ENCODE measurements at places on chromosomes 16 and 17.

DNA sequence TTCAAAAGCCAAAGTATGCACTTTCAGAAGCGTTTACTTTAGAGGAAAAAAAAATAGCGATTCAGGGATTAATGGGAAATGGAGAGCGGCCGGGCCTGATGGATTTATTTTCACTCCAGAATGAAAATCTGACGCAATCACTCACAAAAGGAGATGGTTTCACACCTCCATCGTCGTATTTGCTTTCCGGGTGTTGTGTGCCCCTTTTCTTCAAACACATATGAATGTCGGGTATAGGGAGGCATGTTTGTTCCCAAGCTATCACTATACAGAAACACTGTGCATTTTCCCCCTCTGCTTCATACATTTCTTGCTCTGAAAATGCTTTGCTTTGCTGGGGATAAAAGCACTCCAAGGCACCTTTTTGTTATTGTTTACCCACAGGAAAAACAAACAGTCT is 562.2 kb upstream of the ZFHX3 start:
- DNase-seq: no peak

GRCh38 chr16:56764835-56765234 is 34.9 kb downstream of the NUP93 start:
- DNase-seq: no peak

- no peak for DNase-seq
These were observed 480.6 kb downstream of the TMEM114 start for GRCh38 chr16:8109510-8110369.

GRCh38 chr17:55161935-55162555 is 102.7 kb upstream of the HLF start:
- peak; percentile 89 for DNase-seq

GRCh38 chr17:44779211-44780025 is 20.6 kb downstream of the ADAM11 start:
- peak; percentile 80 for DNase-seq

DNA sequence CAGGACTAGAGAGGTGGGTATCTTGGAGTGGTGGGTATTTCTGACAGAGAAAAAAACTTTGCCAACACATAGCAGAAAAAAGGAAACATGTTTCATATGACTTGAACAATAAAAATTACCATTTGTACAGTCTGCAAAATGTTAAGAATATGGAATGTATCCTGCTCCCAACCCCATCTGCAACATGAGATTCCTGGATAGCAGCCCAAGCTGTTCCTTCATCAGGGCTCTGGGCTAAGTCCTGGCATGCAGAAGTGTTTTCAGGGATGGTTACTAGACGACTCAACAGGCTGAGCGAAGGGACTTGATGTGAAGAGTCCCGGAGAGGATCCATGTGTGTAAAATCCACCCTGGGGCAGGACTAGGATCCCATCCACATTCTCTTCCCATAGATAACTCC is 121.0 kb upstream of the IRX3 start:
- peak; percentile 85 for DNase-seq

DNA sequence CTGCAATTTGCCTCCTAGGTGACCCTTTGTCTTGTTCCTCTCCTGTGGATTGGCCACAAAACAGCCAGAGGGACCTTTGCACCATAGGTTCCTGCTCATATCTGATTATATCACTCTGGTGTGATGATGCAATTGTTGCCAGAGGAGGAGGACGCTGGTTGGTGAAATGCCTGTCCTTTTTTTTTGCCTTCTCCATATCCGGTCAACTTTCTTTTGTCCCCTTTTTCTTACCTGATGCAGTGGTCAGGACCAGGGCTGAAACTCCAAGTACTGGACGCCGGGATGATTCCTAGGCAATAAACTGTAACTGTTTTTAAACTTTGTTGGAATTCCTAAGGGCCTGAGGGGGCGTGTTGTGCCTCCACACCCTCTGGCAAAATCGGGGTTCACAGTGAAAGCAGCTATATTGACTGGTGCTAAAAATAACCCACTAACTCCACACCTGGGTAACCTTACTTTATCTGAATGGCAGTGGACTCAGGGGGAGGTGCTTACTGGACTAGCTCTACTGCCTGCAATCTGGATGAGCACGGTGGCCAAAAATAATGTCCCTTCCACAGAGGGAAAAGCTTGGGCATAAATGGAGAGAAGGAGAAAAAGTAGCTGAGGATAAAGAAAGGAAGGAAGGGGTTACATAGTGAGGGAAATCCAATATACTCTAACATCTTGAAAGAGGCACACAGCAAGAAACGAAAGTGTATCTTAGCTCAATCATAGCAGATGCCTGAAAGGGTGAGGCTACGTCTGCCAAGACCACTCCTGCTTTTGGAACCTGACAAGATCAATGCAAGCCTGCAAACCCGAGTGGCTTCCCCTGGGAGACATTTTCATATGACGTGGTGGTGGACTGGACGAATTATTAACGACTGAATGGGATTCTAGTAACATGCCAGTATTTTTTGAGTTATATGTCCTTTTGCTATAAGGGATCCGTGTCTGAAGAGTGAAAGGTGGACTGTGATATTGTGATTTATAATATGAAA is 28.4 kb upstream of the ZNF423 start:
- DNase-seq: no peak

DNA sequence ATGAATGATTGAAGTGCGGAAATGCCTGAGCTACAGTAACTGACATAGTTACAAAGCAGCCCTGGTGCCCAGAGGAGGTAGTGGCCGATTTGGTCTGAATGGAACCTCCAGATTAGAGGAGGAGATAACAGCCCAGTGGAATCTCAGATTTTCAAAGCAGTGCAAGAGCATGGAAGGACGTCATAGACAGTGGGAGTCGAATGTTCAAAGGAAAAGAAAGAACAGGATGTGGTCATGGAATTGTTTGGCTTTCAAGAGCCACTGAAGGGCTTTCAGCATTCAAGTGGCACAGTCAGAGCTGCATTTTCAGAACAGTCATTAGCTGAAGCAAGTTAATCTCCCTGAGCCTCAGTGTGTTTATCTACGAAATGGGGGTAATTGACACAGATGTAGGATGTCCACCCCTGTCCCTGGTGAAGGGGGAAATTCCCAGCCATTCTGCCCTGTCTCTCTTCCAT is 104.6 kb upstream of the CACNG3 start:
- no peak for DNase-seq

DNA sequence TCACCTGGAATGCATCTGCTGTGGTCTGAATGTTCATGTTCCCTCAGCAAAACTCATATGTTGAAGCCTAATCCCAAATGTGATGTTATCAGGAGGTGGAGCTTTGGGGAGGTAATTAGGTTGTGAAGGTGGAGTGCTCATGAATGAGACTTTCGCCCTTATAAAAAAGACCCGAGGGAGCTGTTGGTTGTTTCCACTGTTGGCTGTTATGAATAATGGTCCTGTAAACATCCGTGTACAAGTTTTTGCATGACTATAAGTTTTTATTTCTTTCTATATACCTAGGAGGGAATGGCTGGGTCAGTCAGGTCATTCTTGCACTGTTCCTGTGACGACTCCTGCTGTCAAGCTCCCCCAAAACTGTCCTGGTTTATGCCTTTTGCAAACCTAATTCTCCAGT is 9.6 kb upstream of the CHP2 start:
- DNase-seq: no peak

GRCh38 chr16:67216612-67217490 is 10.1 kb upstream of the TMEM208 start:
- DNase-seq: no peak

DNA sequence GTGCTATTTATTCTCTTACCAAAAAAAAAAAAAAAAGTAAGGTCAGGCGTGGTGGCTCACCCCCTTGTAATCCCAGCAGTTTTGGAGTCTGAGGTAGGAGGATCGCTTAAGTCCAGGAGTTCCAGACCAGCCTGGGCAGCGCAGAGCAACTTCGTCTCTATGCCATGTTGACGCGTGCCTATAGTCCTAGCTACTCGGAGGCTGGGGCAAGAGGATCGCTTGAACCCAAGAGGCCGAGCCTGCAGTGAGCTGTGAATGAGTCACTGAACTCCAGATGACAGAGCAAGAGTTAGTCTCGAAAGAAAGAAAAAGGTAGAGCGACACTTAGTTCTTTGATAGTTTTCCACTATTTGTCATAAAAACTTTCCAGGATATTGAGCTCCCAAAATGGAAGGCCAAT is 1.4 kb upstream of the TENT4B start:
- no peak for DNase-seq

- DNase-seq: no peak
These were observed 43.7 kb downstream of the ABCC1 start for GRCh38 chr16:15993128-15993527.

- no peak for DNase-seq
These were observed 225.7 kb downstream of the XYLT1 start for GRCh38 chr16:17244872-17245551.

- peak; percentile 2 for DNase-seq
These were observed 227.6 kb upstream of the ASIC2 start for GRCh38 chr17:33520426-33521330.

GRCh38 chr17:31841850-31842194 is 17.2 kb downstream of the COPRS start:
- no peak for DNase-seq

DNA sequence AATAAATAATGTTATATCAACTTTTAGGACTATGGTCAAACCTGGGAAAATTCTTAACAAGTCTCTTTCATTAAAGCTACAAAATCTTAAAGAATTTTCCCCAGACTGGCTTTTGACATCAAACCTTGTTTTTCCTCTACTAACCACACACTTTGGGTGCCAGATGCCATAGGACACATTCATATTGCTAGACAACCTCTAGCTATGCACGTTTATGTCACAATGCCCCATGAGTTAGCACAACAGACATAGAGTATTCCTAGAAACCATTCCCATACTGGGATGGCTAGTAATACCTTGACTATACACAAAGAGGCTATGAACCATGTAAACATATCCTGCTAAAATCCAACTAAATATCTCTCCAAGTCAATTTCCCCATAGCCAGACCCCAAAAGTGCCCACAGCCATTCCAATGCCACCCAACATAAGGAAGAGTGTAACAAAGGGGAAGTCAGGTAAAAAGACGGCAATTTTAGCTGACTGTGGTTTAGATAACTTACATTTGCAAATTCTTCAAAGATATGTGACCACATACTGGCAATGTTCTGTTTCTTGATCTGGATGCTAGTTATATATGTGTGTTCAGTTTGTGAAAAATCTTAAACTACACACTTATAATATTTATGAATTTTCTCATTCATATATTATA is 23.4 kb downstream of the SMURF2 start:
- DNase-seq: peak; percentile 41

- DNase-seq: no peak
These were observed 24.3 kb downstream of the WSB1 start for GRCh38 chr17:27318228-27318627.

GRCh38 chr17:4980644-4981216 is 6.7 kb downstream of the CAMTA2 start:
- peak; percentile 50 for DNase-seq

DNA sequence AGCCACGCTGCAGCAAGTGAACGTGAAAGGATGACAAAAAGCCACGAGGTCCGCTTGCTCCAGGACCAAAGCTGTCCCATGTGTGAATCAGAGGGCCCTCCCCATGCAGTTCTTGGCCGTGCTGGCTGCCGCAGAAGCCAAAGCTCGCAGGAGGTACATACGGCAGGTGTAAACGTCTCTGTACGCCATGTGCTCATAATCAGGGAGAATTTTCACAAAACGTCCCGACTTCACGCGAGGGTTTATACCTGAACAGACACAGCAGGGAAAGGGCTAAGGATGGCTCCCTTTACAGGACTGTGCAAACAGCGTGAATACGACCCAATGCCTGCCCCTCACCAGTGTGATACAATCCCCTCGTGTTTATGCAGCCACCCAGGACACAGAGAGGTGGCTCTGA is 25.3 kb downstream of the FBXO31 start:
- no peak for DNase-seq

DNA sequence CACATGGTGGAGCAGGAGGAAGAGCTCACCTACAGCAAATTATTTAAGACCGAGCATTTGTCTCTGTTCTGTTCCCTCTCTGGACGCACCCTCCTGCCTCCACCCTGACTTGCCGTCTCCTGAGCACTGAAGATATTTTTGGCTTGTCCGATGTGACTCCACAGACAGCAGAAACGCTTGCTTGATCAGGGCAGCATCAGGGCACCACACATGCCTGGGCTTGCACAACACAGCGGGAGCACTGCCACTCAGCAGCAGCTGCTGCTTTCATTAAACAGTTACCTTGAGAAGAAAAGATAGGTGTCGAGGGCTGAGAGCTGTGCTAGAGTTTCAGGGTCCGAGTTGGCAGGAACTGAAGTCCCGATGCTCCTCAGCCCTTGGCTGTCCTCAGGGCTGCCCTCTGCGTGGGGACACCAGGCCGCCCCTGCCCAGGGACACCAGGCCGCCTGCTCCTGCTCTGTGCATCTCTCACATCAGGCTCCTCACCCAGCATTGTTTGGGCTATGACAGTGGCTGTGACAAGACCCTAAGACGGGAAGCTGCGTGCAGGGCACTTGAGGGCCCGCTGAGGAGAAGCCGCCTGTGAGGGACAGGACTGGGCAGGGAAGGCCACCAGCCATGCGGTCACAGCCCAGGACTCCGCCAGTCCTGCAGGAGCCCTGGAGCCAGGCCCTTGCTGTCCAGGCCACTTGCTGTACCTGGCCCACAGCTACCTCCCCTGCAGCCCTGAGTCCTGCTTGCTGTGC is 21.3 kb upstream of the CDH15 start:
- no peak for DNase-seq
